ENCODE measurements at places on chromosomes 1 and 21.
A peak's percentile ranks its signal among the peaks of the same experiment; 100 is the strongest.

DNA sequence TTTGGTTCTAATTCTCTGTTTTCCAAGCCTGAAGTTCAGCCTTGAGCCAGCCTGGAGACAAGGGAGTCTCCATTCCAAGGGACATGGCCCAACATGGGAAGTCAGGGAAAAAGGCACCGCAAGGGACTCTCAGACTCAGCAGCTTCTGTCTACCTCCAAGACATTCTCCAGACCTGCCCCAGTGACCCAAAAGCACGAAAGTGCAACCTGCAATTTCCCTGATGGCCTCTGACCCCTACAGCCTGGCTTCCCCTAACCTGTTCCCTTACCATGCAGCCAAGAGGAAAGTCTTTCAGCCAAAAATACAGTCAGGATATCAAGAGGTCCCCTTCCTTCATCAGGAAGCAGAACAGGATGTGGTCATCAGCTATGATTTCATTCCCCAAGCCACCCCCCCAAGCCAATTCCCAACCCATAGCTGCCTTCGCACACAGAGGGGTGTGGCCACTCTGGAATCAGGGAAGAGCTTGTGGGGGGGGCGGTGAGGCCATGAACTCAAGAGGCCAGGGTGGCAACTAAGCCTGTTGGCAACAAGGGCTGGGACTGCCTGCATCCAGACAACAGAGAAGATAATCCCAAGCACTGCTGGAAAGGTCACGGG, 59.2 kb downstream of the TIAM1 start:
- no peak for DNase-seq

DNA sequence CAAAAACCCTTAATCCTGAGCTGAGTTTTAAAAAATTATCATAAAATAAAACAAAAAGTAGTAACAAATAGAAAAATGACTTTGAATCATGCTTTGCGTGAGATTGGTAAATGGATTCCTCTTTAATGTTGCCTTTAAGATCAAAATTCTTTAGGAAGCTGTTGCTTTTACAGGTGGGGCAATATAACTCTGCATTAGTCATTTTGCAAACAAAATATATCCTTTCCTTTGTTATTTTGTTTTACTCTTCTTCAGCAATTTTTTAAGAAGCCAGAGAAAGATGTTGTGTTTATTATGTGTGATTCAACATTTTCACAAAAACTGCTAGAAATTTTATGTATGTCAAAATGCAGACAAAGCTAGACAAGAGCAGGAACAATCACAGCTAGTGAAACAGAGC, 50.0 kb downstream of the MARK1 start:
- no peak for DNase-seq

GRCh38 chr1:39317910-39318633, 113.6 kb downstream of the MACF1 start:
- no peak for DNase-seq

DNA sequence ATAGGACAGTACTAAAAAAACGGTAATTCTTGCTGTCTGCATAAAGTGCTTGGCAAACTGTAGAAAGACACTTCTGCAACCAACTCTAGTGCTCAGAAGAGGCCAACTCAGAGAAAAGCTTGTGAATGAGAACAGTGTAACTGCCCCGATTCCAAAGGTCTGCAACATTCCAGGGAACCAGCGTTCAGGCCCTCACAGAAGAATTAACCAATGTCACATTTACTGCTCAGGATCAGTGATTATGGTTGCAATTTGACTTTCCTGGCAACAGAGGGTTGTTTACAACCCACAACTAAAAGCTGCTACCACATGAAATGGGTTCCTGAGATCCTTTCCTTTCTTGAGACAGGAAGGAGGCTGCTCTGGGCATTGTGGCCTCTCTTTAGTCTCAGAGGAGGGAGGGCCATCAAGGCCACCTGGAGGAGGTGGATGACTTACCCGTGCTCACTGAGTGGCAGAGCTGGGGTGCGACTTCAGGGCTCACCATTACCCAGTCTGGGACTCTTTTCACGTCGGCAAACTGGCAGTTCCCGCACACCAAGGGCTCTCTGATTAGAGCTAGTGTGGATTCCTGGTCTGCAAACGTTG, 15.3 kb downstream of the SRSF4 start:
- no peak for DNase-seq

- DNase-seq = no peak
Measured at GRCh38 chr1:87524021-87524754, 195.5 kb downstream of the LMO4 start.

DNA sequence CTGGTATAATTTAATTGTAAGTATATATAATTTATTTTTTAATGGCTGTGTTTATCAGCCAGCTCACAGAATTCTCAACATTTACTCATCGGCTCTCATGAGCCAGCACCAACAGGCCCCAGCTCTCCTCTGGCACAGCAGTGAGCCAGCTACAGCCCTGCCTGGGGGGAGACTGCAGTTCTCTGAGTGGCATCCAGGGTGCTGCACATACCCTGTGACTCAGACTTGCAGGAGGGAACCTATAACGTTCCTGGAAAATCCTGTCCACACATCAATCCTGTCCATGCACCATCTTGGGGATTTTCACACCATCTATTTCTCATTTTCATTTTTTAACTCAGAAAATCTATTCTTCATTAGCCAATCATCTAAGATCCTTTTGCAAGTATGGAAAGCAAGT, 36.5 kb downstream of the FHAD1 start:
- DNase-seq = no peak

- no peak for DNase-seq
Measured at GRCh38 chr1:225866061-225866837, 15.9 kb downstream of the TMEM63A start.

GRCh38 chr1:227092069-227092468, 152.0 kb downstream of the COQ8A start:
- DNase-seq = no peak

- DNase-seq = no peak
Measured at GRCh38 chr1:9263276-9263855, 28.8 kb downstream of the H6PD start.

DNA sequence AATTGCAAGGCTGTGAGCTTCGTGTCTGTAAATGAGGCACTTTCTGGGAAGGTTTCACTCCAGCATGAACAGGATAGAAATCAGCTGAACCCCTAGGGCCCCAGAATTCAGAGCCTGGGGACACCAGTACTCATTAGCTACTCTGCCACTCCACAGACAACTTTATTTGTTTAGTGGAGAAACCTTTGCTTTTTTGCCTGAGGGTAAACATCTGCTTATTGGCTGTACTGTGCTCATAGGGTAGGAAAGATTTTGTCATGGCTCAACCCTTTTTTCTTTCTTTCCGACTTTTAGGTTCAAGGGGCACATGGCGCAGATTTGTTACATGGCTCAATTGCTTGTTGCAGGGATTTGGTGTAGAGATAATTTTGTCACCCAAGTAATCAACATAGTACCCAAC, 138.4 kb upstream of the BACE2 start:
- no peak for DNase-seq

DNA sequence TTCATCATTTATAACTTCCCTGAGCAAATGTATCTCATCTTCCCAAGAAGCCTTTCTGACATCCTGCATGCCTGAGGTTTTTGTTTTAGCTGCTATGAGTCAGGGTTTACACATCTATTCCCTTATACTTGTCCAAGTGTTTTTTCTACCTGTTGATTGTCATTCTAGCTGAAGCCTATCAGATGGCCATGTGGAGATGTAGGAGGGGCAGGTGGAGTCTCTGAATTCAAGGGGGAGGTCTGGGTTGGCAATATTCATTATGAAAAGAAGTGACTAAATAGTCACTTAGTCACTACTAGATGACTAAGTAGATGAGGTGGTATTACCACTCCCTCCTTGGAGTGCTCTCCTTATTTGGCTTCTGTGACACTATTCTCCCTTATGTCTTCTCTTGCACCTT, 52.4 kb downstream of the XCL1 start:
- DNase-seq = no peak

GRCh38 chr1:72433591-72433990, 151.3 kb upstream of the NEGR1 start:
- no peak for DNase-seq

DNA sequence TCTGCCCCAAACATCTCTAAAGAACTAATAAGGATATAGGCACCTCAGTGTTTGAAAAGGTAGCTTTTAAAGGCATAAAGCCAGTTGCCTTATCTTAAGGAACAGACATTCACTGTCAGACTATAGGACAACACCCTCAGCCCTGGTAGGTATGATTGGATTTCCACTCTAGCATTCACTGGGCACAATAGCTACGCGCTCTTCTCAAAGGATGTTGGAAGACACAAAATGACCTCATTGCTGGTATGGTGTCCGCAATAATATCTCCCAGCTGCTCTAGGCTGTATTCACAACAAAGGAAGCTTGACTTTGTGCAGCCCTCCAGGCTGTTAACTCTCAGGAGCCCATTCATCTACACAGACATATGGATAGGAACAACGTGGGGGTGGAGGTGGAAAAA, 119.4 kb upstream of the CXADR start:
- no peak for DNase-seq

- no peak for DNase-seq
Measured at GRCh38 chr1:200332716-200333115, 77.1 kb downstream of the ZNF281 start.

DNA sequence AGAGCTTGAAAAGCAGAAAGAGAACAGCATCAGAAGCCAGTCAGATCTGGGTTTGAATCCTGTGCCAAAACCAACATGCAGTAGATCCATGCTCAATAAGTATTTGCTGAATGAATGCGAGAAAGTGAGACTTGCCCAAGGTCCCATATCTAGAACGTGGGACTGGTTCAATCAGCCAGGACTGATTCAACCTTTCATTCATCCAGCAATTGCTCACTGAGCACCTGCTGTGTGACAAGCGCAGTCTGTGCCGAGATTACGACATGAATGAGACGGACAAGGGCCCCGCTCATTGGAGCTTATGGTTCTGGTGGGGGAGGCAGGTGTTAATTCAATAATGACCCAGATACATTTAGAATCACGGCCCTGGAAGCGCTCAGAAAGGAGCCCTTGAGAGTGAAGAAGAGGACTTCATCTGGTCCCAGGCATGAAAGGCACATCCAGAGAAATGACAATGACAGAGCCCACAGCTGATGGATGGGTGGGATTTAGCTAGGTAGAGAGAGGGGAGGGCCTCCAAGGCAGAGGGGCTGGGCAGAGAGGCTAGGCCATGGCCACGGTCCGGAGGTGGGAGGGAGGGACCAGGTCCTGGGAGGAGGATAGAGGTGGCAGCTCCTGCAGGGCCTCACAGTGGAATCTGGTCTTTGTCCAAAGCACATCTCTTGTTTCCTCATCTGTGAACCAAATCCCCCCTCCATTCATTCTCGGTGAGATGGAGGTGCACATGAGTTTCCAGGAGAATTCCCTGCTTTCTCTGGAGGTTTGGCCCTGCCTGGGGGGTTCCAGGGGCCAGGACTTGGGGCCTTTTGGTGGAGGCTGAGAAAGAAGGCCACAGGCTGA, 4.2 kb upstream of the FAM131C start:
- no peak for DNase-seq

GRCh38 chr1:235011064-235011598, 117.5 kb downstream of the TOMM20 start:
- DNase-seq = no peak

- DNase-seq = no peak
Measured at GRCh38 chr1:73331726-73332125, 866.2 kb downstream of the LRRIQ3 start.

DNA sequence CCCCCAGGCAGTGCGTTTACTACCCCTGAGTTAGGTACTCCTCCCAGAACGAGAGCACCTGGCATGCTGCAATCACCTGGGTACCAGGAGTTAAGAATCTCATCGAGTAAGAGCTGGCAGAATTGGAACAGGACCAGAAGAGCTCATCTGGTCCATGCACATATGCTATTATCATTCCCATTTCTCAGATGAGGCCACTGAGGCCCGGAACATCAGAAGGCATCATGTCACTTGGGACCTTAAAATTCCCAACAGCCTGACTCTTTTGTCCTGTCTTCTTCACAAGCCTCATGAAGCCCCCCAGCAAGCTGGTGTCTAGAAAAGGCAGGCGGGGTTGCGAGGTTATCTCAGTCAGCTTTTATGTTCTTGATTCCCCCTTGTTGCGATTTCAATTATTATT, 13.9 kb upstream of the IFFO2 start:
- no peak for DNase-seq

DNA sequence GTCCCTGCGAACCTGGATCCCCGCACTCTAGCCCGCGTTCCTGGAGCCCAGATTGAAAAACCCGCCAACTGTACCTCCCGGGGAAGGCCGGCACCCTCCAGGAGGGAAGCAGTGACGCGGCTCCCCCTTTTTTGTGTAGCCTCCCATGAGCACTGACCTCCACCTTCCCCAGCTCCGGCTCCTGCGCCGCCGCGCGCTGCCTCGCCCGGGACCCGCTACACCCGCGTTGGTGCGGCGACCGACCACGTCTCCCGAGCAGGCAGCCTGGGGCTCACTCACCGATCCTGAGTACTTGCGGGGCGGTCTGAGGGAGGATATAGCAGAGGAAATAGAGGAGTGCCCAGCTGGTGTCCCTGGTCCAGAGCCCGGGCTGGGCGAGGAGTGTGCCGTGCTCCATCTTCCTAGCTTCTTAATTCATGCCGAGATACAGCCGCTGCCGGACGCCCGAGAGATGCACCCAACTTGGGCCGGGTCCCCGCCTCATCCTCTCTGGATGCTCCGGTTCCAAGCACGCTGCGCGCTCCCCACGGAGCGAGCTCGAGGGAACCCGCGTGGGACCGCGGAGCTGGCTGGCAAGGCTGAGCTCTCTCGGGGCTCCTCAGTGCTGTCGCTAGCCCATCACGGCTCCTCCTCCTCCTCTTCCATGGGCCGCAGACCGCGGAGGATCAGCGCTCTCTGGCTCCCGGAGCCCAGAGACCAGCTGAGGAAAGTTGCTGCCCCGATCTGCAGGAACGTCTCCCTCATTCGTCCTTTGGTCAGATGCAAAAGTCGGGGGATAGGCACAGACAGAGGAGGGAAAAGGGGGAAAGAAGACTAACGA, 482 bp downstream of the GRIK1 start:
- no peak for DNase-seq

DNA sequence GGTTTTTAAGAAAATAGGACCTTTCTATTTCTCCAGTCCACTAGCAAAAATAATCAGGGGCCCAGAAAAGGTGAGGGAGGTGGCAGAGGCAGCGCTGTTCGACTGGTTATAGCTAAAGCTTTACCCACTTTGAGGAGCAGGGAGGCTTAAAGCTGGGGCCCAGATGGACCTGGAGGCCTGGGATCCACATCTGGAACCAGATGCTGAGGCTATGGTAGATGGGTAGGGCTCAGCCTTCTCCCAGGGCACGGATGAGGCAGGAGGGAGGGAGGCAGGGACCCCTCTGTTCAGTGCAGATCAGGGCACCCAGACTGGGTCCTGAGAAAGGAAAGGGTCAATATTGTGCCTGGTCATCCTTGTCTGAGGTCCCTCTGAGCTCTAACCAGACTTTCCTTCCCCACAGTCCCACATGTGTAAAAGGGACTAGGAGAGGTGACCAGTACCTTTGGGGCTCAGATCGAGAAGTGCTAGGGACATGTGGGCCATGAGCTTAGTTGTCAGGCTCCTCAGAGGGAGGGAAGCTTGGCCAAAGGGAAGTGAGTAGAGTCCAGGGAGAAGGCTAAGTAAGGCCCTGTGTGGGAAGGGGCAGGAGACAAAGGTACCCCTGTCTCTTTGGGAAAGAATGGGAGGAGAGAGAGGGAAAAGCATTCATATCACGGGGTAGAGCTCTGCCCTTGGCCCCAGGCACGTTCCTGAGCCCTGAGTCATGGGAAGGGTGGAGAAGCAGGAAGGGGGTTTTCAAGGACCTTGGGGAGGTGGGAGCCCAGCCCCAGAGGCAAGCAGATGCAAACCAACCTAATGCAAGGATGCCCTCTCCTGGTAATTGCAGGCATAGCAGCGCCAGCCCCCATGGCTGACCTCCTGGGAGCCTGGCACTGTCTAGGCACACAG, 15.4 kb downstream of the LMNA start:
- peak; percentile 74 for DNase-seq

- DNase-seq = no peak
Measured at GRCh38 chr1:91798241-91798648, 87.7 kb downstream of the TGFBR3 start.

Data from pons (tissue), 1 donor.